ENCODE measurements at places on chromosomes 11 and 22.

DNA sequence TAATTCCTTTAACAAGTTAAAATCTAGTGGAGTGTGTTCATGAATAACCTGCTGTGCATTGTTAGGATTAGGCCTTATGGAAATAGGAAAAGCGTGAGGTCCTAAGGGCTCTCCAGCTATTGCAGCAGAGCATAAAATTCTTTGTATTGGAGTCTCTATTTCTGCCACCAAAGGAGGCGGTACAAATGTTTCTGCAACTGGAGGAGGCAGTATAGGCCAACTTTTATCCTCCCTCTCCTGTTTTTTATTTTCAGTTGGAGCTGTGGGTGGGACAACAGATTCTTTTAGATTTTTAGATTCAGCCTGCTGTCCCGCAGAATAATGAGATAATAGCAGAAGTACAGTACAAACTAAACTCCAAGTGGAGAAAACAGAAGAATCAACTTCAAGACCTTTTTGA lies 26.2 kb downstream of the OR10A6 start:
- DNase-seq = no peak

DNA sequence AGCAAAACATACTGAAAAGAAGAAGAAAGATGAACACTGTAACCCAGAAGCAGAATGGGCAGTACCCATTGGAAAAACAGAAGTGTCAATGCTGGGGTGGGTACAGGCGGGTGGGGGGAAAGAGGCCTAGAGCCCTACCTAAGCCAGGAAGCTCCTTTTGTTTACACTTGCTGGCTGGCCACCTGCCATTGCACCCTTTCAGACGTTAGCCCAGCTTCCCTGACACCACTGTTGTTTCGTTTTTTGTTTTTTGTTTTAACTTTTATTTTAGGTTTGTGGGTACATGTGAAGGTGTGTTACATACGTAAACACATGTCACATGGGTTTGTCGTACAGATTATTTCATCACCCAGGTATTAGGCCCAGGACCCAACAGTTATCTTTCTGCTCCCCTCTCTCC lies 55.4 kb downstream of the PLEKHA7 start:
- DNase-seq = no peak

- DNase-seq = no peak
Measured at GRCh38 chr11:44149651-44150050, 54.2 kb downstream of the EXT2 start.

GRCh38 chr22:23196165-23196564 lies 15.9 kb downstream of the BCR start:
- DNase-seq = no peak

- peak; percentile 69 for DNase-seq
Measured at GRCh38 chr11:128195057-128195751, 392.2 kb downstream of the ETS1 start.

DNA sequence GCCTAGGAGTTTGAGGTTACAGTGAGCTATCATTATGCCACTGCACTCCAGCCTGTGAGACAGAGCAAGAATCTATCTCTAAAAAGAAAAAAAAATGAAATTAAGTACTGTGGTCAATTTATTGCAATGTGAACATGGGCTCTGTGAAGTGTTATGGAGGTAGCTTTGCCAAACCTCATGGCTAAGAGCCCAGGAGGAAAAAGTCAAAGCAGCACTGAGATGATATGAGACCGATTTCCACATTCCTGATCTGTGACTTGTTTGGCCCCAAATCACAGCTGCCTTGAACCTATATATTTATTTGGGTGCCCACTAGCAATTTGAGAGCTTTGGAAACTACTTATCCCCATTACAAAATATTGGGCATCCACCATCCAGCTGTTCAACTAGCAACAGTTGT lies 29.8 kb upstream of the TMEM135 start:
- DNase-seq = no peak

GRCh38 chr11:66363805-66364535 lies 7.6 kb downstream of the SLC29A2 start:
- peak; percentile 84 for DNase-seq

GRCh38 chr11:133531458-133531857 lies 843 bp downstream of the OPCML start:
- DNase-seq = no peak

GRCh38 chr22:32255726-32256125 lies 579 bp upstream of the SLC5A4 start:
- DNase-seq = no peak

- no peak for DNase-seq
Measured at GRCh38 chr11:31487848-31488247, 21.6 kb downstream of the IMMP1L start.

GRCh38 chr11:6251120-6251733 lies 8.4 kb upstream of the CCKBR start:
- peak; percentile 74 for DNase-seq

- no peak for DNase-seq
Measured at GRCh38 chr11:78782725-78783124, 208.1 kb upstream of the NARS2 start.
